ENCODE measurements at places on chromosomes 11 and 22.
A peak's percentile ranks its signal among the peaks of the same experiment; 100 is the strongest.

DNA sequence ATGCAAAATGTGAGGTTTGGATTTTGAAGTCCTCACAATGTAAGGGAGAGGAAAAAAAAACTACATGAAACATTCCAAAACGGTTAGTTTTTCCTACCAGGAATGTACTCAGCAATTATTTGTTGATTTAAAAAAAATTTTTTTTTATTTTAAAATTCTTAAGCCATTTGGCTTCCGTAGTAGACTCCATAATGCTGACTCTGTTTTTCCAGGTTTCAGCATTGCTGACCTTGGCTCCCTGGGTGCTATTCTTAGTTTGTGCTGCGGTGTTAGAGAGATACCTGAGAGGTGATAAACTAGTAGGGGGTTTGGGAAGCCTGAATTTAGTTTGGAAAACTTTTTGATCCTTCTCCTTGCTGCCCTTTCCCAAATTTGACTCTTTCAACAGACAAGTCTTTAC, 10.6 kb downstream of the STT3A start:
- DNase-seq: no peak

GRCh38 chr11:62921573-62922188, 518 bp upstream of the CHRM1 start:
- DNase-seq: no peak

DNA sequence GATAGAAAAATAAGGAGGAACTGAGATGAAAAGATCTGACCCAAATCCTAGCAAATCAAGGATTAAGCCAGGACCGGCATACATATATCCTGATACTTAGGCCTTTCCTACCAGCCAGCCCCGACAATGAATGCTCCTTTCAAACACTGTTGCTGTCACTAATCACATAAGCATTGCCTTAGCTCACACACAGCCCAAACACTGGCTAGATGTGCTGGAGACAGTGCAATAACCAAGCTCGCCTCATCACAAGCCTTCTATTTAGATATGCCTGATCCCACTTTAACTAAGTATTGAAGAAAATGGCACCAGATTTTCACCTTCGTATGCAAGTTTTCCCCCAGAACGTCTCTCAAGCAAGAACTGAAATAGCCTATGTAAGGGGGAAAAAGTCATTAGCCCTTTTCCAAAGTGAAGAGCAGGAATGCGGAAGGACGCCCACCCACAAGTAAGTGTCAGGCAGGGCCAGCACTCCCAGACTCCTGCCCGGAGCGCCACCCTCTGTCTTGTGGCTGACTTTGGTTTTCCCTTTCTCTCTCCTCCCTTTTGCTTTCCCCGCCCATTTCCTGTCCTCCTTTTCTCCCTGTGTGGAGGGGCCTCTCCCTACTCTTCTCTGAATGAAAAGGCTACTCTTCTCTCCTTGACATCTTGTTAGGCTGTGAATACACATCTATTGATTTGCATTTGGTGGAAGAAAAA, 8.9 kb upstream of the OPCML start:
- DNase-seq: no peak

GRCh38 chr22:47166446-47167016, 404.1 kb downstream of the TBC1D22A start:
- DNase-seq: peak; percentile 10

GRCh38 chr11:102546427-102546826, 15.9 kb upstream of the MMP7 start:
- DNase-seq: no peak

GRCh38 chr22:43222262-43222661, 35.3 kb upstream of the TTLL12 start:
- DNase-seq: peak; percentile 44

DNA sequence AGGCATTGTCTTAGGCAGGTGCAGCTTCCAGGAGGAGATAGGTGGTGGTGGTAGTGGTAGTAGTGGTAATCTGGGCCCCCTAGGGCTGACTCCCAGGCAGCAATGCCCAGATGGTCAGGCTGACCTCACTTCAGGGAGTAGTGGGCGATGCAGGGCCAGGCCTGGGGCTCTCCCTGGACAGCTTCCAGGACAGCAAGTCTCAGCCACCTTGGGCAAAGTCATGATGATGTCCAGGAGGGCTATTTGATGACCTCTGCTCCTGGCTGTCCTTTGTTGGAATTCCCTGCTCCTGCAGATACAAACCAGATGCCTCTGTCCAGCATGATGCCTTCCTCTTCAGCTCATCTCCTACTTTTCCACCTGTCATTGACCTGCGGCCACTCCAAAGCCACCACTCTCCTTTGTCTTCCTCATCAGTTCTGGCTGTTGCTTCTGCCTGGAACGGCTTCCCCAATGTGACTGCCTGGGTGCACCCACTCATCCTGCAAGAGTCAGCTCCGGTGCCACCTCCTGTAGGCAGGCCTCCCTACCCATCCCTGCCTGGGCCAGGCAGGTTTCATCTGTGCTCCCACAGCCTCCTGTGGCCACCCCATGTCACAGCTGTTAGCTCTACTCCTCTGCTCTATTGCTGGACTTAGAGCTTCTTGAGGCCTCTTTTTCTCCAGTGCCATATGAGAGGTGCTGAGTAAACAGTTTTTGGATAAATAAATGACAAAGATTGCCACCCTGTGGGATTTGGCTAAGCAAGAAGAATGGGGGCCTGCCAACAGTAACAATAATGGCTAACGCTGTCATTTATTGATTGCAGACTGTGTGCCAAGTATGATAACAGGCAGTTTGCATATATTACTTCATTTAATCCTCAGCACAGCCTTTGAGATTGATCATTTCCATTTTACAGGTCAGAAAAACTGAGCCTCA, 172.9 kb upstream of the NECTIN1 start:
- DNase-seq: no peak

DNA sequence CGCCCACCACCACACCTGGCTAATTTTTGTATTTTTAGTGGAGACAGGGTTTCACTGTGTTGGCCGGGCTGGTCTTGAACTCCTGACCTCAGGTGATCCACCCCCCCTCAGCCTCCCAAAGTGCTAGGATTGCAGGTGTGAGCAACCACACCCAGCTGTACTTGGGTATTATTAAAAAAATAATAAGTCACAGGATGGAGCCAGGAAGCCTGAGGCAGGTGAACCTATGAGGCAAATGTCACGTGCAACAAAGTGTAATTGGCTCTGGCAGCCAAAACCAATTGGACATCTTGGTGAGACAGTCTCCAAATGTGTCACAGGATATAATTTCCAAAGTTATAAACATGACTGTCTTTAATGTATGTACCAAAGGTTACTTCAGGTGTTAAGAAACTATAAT, 24.0 kb upstream of the MALAT1 start:
- no peak for DNase-seq

DNA sequence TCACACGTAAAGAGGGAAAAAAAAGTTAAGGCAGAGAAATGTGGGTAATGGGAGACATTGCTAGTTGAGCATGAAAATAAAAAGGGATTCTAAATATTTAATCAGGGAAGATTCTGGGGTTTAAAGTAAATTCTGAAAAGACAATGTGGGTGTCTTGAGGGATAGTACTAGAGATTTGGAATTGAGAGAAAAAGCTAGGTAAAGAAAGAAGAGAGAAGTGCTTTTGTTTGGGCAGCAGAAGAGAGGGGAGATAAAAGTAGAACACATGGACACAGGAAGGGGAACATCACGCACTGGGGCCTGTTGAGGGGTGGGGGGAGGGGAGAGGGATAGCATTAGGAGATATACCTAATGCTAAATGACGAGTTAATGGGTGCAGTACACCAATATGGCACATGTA, 3.5 kb upstream of the YPEL4 start:
- DNase-seq: no peak

- DNase-seq: no peak
These were observed 292.7 kb downstream of the ETS1 start for GRCh38 chr11:128294671-128295050.

- no peak for DNase-seq
These were observed 30.5 kb downstream of the YDJC start for GRCh38 chr22:21599053-21599893.

DNA sequence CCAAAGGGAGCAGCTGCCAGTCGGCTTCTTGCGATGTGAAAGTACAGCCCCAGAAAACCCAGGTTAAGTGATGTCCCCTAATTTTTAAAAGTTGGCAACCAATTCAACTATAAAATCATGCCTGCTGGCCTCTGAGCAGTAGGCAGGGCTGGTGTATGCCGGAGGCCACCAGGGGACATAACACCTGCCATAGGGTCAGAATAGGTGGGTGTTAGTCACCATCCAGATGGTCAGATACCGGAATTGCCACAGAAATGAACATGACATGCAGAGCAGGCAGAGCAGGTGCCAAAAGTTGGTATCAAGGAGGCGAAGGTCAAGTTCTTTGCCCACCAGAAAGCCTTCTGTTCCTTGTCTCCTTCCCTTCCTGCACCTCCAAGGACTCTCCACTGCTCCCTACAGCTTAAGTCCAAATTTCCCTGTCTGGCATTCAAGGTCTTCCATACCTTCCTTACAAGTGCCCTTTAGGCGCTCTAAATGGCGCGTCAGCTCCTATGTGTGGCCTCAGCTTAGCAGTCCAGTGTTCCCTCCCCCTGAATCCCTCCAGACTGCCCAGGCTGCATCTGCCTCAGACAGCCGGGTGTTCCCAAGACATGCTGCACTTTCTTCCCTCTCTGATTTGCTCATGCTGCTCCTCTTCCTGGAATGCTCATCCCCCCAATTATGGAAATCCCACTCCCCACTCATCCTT, 45.1 kb downstream of the PTPRJ start:
- no peak for DNase-seq

GRCh38 chr11:22807855-22808570, 21.6 kb downstream of the SVIP start:
- DNase-seq: no peak

DNA sequence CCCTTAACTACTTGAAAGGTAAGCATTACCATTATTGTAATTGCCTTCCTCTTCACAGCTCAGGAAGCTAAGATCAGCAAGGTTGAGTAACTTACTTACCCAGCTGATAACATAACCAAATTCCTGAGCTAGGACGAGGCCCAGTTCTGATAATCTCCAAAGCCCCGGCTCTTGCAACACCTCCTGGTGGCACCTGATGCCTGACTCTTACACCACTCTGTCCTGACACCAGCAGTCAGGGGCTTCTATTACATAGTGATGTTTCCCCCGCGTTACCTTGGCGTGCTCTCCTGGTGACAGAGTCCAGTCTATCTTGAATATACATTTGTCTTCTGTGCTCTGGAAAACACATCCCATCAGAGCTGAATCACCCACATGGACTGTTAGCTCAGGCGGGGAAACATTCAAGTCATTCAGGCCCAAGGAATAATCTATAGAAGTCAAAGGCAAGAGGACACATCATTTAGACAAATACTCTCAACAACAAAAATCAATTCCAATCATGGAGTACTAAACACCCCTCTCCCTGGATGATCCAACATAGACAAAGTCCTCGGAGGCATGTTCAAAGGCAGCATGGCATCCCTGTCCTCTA, 12.6 kb downstream of the JAML start:
- DNase-seq: no peak

DNA sequence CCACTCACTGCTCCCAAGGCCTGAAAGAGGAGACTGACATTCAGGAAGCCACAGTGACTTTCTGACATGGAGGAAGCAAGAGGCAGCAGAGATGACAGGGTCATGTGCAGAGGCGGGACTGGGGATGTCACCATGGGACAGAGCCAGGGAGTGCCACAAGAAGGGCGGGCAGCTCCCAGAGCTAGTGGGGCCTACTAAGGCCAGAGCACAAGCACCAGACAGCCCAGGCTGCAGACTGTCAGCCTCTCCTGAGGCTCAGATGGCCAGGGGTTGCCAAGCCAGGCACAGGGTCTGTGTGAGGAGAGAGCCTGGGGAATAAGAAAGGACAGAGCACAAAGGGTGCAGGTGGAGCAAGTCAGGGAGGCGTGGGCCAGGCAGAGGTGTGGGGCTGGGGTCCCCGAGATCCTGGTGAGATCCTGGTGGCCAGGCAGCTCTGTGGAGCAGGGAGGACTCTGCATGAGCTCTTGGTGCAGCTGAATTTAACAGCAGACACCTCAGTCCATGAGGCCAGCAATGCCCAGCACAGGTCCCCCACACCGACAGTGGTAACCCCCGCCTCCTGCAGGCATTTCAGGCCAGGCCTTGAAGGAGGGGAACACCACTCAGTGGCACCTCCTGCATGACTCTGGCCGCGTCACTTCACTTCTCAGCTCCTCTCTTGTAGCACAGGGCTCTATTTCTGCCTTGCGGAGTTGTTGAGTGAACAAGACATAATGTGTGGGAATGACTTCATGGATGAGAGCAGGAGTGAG, 52.3 kb downstream of the SGSM3 start:
- no peak for DNase-seq

DNA sequence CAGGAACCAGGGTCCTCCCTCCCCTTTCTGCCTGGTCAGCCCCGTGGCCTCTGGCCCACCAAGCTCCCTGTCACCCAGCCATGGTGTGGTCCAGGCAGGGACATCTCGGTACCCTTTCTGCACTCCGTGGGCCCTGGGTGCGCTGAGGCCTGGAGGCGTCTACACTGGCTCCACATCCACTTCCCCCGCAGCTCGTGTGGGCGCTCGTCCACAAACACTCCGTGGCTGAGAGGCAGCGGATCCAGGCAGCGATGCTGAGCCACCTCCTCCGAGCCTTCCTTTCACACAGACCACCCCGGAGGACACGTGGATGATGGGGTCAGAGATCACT, 16.1 kb downstream of the RNH1 start:
- no peak for DNase-seq

DNA sequence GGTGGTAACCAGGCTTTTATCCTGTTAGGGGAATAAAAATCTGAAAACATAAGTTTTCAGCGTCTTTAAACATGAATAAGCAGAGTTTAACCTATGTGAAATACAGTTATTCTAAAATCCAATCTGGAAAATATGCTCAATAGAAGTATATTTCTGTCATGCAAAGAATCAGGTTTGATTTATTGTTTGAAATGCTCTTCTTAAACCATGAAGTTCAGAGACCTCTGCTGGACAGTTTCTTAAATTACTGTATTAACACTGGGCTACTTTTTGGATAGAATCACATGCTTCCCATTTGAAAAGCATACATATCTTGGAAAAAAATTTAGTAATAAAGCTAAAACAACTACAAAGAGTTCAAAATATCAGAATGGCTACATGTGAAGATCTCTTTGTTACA, 25.4 kb downstream of the APIP start:
- no peak for DNase-seq

- no peak for DNase-seq
These were observed 6.7 kb downstream of the JOSD1 start for GRCh38 chr22:38694049-38694448.

DNA sequence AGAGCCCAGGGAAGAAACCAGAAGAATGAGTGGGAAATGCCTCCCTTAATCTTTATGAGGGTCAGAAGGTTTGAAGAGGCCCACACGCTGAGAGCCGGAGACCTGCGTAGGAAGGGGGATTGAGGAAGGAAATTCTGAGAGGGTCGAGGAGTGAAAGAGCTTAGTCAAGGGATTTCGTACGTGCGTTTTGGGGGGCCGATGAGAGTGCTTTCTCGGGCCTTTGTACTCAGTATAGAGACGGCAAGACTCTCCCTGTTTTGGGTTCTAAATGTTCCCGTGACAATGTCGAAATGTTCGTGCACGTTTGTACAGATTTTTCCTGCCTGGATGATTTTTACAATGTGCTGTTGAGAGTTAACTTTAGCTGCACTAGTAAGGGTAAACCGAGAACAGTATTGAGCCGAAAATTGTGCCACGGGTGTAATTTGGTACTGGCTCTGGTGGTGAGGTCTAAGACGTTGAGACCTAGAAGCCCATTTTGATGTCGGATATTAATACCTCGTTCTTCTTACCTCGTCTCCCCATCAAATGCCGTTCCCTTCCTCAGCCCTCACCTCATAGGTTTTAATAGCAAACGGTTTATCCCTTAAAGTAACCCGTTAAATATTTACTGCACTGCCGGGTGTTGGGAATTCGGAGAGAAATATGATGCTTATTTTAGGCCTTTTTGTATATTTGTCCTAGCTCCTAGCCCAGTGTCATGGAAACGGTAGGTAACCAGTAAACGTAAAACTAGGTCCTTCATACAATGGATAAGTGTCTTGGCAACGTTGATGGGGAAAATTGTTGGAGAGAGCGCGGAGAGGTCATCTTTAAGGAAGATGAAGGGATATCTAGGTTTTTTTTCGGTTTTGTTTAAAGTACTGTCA, 734 bp downstream of the C11orf58 start:
- DNase-seq: no peak
